ENCODE measurements at places on chromosomes 7 and 10.

DNA sequence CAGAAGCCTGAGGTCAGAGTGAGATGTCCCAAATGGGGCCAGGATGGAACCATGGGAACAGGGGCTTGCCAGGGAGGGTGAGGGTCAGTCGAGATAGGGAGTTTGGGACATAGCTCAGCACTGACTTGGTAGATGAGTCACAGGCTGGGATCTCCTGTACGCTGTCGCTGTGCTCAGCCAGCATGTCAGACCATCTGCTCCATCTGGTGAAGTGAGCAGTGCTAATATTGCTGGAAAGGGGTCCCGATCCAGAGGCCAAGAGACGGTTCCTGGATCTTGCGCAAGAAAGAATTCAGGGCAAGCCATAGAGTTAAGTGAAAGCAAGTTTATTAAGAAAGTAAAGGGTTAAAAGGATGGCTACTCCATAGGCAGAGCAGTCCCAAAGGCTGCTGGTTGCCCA, 505.6 kb downstream of the GALNT17 start:
- DNase-seq: no peak

- no peak for DNase-seq
These were observed 85.5 kb upstream of the GNA12 start for GRCh38 chr7:2929321-2930201.

DNA sequence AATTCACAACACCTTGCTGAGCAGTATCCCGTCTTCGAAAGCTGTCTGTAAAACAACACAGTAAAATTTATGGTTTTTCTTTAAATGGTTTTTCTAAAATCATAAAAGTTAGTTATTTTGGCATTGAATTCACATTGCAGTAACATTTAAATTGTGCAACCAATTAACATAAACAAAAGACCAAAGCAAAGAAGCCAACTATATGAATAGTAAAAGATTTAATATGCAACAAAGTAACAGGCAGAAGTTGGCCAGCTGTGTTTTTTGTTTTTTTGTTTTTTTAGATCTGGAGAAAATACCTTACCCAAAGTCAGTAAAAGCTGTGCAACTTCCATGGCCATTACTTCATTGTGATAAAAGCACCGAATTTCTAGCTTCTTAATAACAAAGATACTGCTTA, 11.3 kb downstream of the SRI start:
- no peak for DNase-seq

- DNase-seq: no peak
These were observed 31.2 kb downstream of the SNX8 start for GRCh38 chr7:2283074-2283473.

GRCh38 chr10:22317076-22317370, 835 bp downstream of the COMMD3 start:
- no peak for DNase-seq

- DNase-seq: peak; percentile 51
These were observed 95.4 kb downstream of the FAM53B start for GRCh38 chr10:124648738-124649137.

GRCh38 chr7:143237366-143237765, 15.5 kb downstream of the TAS2R40 start:
- DNase-seq: no peak

GRCh38 chr7:25711940-25712339, 440.1 kb upstream of the NFE2L3 start:
- no peak for DNase-seq

GRCh38 chr7:47502240-47502877, 79.6 kb downstream of the TNS3 start:
- DNase-seq: peak; percentile 48

GRCh38 chr7:100726996-100727761, 6.2 kb upstream of the ZAN start:
- DNase-seq: no peak

- no peak for DNase-seq
These were observed 9.7 kb downstream of the DPYSL4 start for GRCh38 chr10:132196178-132197113.

GRCh38 chr10:12237265-12238220, 41.6 kb downstream of the CDC123 start:
- no peak for DNase-seq
